HT-29 (cell line): ENCODE measurements at places on chromosomes 5 and 9.

DNA sequence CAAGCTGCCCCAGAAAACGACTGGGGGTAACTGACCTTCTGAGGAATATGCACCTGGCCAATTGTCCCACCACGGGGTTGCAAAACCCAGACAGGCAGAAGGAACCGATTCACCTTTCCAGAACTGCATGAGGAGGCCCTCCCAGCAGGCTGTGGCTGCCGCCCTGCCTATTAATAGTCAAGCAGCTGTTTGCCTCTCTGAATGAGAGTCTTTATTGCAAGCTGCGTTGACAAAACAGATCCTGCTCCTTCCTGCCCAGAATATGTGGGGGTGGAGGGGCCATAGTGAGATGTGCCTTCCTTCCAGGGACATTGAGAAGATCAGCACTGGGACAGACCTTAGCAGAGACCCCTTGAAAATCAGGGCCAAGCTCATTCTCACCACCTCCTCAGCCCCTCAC is 18.3 kb upstream of the TCOF1 start:
- no peak for DNase-seq

GRCh38 chr5:132364319-132364718 is 5.2 kb upstream of the SLC22A5 start:
- no peak for DNase-seq

GRCh38 chr5:158910782-158911692 is 188.7 kb downstream of the EBF1 start:
- no peak for DNase-seq

GRCh38 chr9:76756268-76756640 is 8.0 kb upstream of the PCA3 start:
- DNase-seq = peak; percentile 10

DNA sequence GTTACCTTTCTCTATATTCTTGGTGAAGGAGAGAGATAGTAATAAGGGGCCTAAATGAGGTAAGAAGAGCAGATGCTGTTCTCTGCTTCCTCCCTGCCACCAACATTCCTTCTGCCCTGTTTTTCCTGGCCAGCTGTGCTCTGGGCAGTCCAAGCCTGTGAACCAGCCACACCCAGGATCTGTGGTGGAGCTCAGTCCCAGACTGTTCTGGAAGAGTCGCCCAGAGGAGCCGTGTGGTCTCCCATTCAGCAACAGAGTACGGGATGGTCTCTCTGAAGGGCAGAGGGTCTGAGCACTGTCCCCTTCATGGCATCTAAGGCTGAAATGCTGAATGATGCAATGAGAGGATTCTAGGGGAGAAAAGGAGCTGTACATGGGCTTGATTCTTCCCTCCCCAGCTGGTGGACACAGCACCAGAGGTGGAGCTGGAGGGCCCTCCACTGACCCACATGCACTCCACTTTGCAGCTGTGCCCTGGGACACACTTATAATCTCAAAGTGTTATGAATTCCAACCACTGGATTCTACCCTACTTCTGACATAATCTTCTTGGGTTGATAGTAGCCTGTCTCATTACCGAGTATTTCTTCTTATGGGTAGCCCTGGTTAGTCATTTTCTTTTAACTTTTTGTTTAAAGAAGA is 70.8 kb upstream of the RPS23 start:
- DNase-seq = no peak

GRCh38 chr5:150052226-150052955 is 34.0 kb downstream of the CSF1R start:
- no peak for DNase-seq

GRCh38 chr9:33787839-33788238 is 7.5 kb upstream of the PRSS3 start:
- DNase-seq = no peak

- DNase-seq = no peak
Measured at GRCh38 chr5:128965011-128965637, at the start of gene SLC27A6. Gene SLC27A6, plus strand, starts transcription at chr5:128965488. Its CDS starts 650 bp downstream, at chr5:128966138.

- no peak for DNase-seq
Measured at GRCh38 chr5:89229331-89230070, 346.5 kb upstream of the MEF2C start.

GRCh38 chr5:7261049-7261448 is 134.9 kb upstream of the ADCY2 start:
- peak; percentile 80 for DNase-seq

- DNase-seq = peak; percentile 88
Measured at GRCh38 chr9:108468364-108468763, 387.4 kb downstream of the ACTL7B start.

GRCh38 chr5:123265551-123265950 is 157.7 kb downstream of the CEP120 start:
- DNase-seq = no peak

GRCh38 chr9:118567861-118568260 is 801.4 kb downstream of the BRINP1 start:
- no peak for DNase-seq

GRCh38 chr5:9544502-9545135 is 1.3 kb downstream of the SEMA5A start:
- peak; percentile 71 for DNase-seq

DNA sequence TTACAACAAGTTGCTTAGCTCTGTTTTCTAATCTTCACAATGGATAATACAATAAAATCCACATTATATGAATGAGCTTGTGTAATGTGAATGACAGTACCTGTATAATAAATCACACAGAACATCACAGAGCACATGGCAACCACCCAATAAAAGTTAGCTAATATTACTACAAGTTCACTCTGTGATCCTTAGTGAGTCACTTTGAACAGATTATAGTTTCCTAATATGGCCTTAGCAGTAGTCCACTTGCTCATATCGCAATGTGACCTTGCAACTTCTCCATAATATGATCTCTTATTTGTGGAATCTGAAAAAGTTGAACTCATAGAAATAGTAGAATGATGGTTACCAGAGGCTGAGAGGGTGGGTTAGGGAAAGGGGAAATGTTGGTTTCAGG is 361.3 kb downstream of the PTPRD start:
- DNase-seq = no peak

DNA sequence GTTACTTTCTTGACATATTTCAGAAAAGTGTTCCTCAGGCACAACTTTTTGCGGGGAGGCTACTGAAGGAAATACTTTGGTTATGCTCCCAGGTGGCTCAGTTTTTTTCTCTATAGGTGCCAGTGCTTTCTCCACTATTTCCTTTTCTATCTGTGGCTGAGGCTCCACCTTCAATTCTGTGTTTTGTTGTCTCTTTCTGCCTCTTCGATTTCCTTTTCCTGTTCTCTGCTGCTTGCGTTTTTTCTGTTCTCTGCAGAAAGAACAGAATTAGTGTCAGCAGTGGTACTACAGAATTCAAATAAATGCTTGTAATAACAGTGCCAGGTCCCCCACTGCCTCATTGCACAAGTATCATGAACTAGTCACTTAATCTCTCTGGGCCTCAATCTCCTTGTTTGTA is 7.0 kb downstream of the HEMGN start:
- no peak for DNase-seq

DNA sequence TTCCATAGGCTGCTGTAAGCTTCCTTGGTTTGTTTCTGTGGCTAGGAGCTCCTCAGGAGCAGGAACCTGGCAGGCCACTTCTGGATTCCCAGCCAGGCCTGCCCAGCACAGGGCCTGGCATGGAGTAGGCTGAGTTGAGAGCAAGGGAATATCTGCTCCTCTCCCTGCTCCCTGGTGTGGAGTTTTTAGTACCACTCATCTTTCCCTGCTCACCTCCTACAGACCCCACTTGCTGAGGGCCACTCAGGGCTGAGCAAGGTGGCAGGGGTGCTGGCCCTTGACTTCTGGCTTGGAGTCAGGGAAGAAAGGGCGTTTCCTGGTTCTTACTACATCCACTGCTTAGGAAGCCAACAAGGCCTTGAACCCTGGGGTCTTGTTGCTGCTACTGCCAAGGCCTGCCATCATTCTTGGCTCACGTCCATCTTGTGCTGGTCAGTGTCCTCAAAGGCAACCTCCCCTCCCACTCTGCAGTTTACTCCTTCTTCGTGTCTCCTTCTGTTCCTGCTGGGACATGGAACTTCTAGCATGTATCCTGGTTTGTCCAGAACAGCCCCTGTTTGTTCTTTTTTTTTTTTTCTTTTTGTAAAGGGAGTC is 54.9 kb downstream of the PSD2 start:
- DNase-seq = no peak

GRCh38 chr9:34582787-34583186 is 6.7 kb downstream of the CNTFR start:
- DNase-seq = no peak

DNA sequence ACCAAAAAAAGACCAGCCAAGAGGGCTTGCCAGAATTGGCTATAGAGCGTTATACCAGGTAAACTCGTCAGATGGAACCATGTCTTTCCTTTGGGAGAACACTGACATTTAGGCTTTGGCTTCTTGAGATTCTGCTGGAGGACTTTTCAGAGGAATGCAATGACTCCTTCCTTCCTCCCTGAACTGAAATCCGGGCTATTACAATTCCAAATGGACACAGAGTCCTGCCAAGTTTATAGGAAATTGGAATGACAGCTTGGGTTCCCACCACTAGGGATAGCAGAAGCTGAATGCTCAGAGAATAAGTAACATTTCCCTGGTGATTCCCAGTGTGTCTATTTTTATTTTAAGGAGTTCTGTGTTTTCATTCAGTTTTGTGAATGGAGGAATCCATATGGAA is 143.0 kb downstream of the FGF1 start:
- no peak for DNase-seq

DNA sequence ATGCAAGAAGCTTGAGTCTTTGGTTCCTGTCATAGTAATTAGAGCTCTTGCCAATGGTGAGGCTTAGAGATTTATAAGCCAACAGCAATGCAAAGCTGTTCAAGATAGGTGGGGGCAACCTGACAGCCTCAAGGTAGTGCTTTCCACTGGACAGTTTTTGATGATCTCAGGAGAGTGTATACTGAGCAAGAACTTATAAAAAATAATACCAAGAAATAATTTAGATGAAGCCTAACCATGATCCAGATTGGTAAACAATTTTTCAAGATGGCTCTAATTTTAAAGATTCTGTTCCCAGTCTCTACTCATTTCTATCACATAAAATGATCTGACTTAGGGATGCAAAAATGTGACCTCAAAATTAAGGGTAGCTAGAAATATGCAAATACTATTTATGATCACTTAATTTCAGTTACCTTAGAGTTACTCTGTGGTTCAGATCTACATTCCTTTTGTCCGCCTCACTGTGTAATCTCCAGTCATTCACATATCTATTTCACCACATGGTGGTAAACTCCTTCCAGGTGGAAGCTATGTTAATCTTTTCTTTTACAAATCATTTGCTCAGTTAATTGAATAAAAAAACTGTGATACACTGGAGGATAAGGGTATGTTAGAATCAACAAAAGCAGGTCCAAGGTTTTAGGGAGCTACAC is 1228.0 kb upstream of the C9orf72 start:
- no peak for DNase-seq

DNA sequence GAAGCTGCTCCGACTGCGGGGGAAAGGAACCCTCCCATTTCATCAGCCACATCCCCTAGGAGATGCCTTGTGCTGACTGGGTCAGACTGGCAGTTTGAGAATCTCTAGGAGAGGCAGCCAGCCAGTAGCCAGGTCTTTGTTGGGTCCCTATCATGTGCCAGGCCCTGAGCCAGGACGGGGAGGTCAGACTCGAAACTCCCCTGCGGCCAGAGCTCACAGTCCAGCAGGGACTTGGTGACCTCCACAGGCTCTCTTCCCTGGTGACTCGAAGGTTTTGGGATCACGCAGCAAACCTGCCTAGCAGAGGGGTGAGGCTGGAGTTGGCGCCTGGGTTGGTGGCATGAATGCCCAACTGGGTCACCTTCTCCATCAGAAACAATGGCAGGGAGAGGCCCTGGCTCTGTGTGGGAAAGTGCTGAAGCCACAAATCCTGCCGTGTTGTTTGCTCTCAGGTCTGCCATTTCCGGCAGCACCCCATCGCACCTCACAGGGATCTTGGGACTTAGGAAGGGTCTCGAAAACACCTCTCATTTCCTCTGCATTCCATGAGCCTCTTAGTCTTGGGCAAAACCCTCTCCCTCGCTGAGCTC is 14.4 kb upstream of the ORM1 start:
- DNase-seq = no peak

DNA sequence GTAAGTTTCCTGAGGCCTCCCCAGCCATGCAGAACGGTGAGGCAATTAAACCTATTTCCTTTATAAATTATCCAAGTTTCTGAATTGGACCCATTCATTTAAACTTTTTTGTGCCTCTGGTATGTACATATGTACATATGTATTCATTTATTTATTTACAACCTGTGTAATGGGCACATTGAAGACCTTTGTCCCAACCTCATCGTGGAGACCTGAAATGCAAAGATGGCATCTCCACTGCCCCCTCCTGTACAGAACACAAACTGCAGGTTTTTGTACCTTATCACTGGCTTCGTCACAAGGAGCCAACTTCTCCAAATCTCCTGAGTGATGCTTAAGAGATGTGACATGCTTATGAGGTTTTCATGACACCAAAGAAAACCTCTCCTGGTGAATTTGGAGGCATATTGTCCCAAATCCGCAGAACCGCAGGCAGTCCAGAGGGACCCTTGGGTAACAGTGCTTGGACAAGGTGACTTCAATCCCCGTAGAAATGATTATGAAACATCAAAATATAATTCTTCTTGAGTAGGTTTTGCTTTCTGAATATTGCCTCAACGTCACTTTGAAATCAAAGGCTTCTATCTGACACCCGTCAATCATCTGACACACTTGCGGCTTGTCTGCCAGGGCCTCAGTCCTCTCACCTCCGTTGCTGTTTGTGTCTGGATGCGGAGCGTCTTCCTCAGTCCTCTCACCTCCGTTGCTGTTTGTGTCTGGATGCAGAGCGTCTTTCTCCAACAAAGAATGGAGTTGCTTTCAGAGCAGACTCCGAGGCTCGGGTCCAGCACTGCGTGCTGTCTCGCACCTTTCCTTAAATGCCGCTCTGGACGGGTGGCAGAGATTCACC is 135.0 kb upstream of the IRX4 start:
- DNase-seq = peak; percentile 49

- DNase-seq = no peak
Measured at GRCh38 chr9:105554042-105554441, 3.9 kb upstream of the FKTN start.

- no peak for DNase-seq
Measured at GRCh38 chr5:166200532-166200931, 2090.9 kb upstream of the WWC1 start.

GRCh38 chr5:1497242-1497777 is 26.4 kb downstream of the LPCAT1 start:
- no peak for DNase-seq
